A673 (cell line): ENCODE measurements at places on chromosomes 5 and 9.

DNA sequence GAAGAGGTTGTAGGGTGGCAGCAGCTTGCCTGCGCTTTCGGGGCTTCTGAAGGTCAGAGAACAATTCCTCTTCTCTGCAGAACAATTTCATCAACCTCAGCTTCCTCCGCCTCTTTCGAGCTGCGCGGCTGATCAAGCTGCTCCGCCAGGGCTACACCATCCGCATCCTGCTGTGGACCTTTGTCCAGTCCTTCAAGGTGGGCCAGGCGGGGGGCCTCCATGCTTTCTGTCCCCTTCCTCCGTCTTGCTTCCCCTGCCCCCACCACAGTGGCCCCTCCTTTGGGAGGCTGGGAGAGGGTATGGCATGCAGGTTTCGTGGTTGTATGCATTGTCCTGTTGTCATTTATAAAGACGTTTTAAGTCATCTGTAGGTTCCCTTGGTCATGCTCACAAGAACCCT lies 195.8 kb downstream of the CACNA1B start:
- DNase-seq, result no peak

GRCh38 chr5:44402084-44402483 lies 12.9 kb upstream of the FGF10 start:
- no peak for DNase-seq

DNA sequence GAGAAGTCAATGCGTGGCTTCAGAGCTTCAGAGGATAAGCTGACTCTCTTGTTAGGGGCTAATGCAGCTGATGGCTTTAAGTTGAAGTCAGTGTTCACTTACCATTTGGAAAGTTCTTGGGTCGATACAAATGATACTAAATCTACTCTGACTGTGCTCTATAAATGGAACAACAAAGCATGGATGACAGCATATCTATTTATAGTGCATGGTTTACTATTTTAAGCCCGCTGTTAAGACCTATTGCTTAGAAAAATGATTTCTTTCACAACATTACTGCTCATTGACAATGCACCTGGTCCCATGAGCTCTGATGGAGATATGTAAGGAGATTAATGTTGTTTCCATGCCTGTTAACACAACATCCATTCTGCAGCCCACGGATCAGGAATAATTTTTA lies 435.7 kb downstream of the MAT2B start:
- no peak for DNase-seq

- DNase-seq, result peak; percentile 14
Measured at GRCh38 chr5:136901-137300, 44.9 kb downstream of the PLEKHG4B start.

DNA sequence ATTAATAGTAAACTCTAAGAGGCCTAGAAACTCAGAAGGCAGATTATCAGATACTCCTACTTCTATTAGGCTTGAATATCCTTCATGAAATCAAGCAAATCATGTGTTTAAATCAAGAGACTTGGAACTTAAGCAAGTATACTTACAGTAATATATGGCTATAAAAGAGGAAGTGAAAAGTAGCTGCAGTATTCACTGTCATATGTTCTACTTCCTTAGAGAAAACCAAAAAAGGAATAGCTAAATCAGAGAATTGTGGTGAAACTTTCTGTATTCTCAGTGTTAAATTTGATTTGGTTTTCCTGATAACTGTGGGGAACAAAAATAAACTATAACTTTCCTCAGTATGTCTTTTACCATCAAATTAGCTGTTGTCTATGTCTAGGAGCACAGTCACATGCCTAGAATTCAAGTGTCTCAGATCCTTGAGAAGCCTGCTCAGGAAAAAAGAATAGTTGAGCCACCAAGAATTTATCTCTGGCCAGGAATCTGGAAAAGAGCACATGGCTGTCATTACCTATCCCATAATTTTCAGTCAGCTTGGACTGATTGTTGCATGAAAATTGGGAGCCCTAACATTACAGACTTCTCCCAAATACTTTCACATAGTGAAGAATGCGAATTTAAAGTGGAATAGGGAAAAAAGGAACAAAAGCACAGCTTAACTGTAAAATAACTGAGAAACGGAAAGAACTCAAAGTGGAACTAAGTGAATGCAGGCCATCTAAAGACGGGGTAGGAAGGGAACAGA lies 1.7 kb downstream of the FKBP15 start:
- no peak for DNase-seq

- no peak for DNase-seq
Measured at GRCh38 chr5:6737043-6737941, 24.1 kb downstream of the TENT4A start.

DNA sequence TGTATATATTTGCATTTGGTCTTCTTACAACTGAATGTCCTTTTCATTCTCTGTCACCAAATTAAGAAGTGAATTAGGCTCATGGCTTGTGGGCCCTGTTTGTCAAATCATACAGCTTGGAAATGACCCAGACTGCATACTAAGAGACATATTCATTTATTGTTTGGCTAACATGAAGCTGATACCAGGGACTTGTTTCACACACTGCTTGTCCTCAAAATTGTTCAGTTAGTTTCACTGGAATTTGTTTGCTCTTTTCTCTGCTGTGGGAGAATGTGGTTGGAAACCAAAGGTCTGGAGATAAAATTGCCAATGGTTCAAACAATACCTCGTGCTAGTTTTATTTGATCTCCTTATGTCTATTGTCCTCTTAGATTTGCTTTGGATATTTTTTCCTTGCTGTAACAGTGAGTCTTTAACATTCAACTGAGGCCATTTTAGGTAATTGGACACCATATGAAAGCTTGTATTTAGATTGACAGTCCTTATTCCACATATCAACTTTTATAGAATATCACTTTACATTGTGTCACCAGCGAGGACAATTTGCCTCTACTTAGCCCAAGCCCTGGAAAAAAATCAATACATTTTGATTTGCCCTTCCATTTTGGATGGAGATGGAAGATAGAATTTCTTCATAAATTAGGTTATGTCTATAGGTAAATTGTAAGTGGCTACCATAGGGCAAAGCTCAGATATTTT lies 144.3 kb upstream of the MTAP start:
- DNase-seq, result no peak

DNA sequence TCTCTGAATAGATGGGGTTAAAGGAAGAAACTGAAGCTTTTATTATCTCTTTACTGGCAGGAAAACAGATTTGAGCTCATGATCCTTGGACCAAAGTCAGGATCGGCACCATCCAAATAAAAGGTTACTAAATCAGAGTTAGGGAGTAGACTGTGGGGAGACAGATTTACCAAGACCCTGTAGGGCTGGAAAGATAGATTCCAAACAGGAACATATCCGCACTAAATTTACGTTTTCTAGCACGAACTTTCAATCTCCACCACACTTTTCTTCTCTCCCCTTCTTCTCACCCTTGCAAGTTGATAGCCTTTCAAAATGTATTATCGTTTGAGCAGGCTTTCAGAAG lies 120.0 kb upstream of the HMHB1 start:
- no peak for DNase-seq

- no peak for DNase-seq
Measured at GRCh38 chr9:107018861-107019545, 156.0 kb downstream of the ZNF462 start.

DNA sequence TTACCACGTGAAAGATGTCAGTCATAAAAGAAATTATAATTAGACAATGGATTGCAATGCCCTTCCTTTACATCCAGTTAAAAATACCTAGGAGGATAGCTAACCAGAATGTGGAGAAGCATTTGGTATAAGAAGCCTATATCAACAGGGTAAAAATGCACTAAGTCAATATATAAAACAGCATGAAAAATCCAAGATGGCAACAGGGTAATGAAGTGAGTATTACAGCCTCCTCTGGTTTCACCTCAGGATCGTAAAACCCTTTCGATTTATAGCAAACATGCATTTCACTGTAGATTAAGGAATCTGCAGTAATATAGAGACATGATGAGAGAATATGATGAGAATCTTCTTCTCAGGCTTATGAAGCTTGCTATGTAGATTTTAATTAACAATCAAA lies 999.3 kb downstream of the NR2F1-AS1 start:
- no peak for DNase-seq

- DNase-seq, result no peak
Measured at GRCh38 chr9:2761424-2761823, 44.1 kb downstream of the KCNV2 start.

DNA sequence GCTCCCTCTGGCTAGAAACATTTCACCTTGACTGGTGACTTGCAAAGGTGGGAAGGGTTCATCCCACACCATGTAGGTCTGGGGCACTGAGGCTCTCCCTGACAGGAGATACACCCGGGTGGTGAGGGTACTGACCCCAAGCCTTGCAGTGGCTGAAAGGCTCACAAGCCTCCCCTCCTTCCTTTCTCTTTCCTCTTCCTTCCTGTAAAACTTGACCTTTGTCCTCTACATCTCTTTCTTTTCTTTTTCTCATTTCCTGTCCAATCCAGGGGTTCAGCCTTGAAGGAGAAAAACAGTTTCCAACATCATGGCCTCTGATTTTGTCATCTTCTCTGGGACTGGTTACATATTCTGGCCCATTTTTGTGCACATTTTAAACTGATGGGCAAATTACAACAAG lies 16.6 kb downstream of the FBP2 start:
- no peak for DNase-seq

GRCh38 chr5:145681686-145682085 lies 153.5 kb downstream of the PRELID2 start:
- DNase-seq, result peak; percentile 89

- DNase-seq, result no peak
Measured at GRCh38 chr5:160616712-160617497, 195.2 kb downstream of the PTTG1 start.

GRCh38 chr5:98804066-98804465 lies 30.6 kb downstream of the RGMB start:
- DNase-seq, result no peak

DNA sequence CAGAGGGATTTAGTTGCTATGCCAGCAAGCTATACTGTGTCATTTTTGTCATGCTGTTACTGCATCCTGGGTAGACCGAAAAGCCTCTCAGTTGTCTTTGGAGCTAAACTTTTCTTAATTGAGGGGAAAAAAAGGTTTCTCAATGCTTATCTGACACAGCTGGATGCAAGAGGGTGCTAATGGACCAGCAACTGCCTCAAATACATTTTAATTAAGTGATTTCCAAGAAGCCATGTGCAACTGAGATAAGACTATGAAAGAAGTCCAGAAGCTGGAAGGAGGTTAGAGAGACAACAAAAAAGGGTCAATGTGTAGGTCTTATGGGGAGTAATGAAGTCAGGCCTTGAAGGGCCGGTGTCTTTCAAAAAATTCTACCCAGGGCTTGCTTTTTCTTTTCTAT lies 465.7 kb upstream of the DMAC1 start:
- no peak for DNase-seq

- no peak for DNase-seq
Measured at GRCh38 chr9:114805670-114806525, at the start of gene TNFSF15. Gene TNFSF15, minus strand, starts transcription at chr9:114806039. Its CDS starts 27 bp downstream, at chr9:114806012.

GRCh38 chr9:97910357-97910756 lies 11.9 kb downstream of the TRMO start:
- DNase-seq, result no peak

DNA sequence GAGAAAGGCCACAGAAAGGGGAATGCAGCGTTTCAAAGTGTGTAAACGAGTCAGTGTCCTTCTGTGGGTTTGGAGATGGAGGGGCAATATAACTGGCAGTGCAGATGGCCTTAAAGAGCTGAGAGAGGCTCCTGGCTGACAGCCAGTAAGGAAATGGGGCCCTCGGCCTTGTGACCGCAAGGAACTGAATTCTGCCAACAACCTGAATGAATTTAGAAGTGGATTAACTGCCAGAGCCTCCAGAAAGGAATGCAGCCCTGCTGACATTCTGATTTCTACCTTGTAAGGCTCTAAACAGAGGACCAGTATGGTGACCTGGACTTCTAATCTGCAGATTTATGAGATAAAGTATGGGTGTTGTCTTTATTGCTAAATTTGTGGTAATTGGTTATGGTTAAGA lies 17.5 kb upstream of the NREP start:
- DNase-seq, result peak; percentile 61
